ENCODE measurements at places on chromosomes 13 and 19.

DNA sequence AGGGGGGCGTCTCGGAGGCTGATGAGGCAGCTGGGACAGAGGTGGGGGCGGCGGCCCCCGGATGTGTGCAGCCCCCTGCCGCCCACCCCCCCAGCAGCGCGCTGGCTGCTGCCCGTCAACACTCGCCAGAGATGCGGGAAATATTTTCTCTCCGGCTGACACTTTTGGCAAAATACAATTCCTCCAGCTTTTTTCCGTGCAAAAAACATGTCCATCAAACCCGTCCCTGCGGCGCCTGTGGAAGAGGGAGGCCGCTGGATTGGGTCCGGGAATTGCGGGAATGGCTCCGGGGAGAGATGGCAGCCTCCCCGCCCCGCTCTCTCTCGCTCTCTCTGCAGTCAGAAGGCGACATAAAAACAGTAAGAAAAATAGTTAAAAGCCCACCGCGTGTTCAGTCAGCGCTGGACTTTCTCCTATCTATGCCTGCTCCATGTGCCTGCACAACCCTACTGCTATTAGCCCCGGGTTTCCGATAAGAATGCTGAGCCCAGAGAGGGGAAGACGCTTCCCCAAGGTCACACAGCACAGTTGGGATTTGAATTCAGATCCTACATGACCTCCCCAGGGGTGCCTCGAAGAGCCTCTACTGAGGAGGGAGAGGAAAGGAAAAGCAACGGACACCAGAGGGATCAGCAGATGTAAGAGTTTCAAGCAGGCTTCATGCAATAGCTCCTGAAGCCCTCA lies 23.2 kb downstream of the ZNRF4 start:
- no peak for DNase-seq

- no peak for DNase-seq
Measured at GRCh38 chr13:30339738-30340330, 32.5 kb upstream of the KATNAL1 start.

DNA sequence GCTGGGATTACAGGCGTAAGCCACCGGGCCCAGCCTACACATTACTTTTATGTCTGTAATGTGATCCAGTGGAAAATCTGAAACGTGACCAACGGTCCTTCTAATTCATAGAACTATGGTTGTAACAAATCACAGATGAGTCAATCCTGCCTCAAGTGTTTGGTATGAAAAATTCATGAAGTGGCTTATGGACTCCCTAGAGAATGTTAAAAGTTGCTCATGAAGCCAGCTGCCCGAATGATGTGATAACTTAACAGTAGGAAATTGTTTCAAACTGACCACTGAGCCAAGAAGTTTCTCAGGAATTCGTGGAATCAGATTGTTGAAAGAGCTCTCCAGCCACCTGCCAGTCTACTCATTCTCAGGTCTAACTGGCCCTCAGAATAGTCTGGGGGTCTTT lies 59.4 kb upstream of the FARP1 start:
- DNase-seq = peak; percentile 85

DNA sequence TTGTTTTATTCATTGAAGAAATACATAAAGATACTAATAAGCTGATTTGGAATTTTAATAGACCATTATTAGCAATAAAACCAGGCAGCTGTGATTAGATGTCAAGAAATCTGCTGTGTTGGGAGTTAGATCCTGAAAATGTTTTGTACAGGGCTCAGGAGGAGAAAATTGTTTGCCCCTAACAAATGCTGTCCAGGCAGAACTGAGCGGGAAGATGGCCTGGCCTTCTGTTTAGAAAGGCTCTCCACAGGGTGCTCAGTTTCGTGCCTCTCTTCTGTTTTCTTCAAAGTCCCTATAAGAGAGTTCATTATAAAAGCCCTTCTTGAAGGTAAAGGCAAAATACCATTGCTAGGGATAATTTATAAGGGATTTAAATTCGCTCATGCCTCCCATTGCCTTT lies 64.1 kb downstream of the ERCC5 start:
- no peak for DNase-seq

DNA sequence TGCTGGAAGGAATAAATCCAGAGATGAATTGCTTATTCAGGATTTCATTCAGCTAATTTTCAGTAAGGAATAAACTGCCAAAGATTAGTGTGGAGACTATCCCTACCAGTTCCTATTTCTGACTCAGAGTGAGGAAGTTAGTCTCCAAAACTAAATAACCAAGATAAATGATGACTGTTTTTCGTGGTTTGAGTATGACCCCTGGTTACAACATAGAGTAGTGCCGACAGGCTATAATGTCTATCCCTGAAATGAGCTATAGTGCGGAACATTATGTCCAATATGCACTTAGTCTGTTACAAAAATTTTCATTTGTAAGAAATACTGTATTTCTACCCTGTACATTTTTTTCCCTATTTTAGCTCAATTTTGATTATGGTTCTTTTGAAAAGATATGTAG lies 51.4 kb downstream of the NBEA start:
- DNase-seq = peak; percentile 44

- DNase-seq = peak; percentile 67
Measured at GRCh38 chr13:114064450-114065140, 67.8 kb downstream of the RASA3 start.

Measured in M059J (cell line).